CD4-positive, CD25-positive, alpha-beta regulatory T cell (primary cell): ENCODE measurements at places on chromosomes 6 and 20. TPM values are rescaled to one million over a fixed set of nuclear protein-coding genes. Genes with fewer than 3 reads are reported as not detected.

The TMC2 gene
- polyA plus RNA-seq = not detected

The SLC24A3 gene
- polyA plus RNA-seq = not detected

The IYD gene
- polyA plus RNA-seq = not detected

The RAET1L gene
- polyA plus RNA-seq = not detected

The PHF3 gene
- 19.4 TPM for polyA plus RNA-seq

The SCGN gene
- not detected for polyA plus RNA-seq
